Right cardiac atrium (tissue), 5 donors: ENCODE measurements at places on chromosomes 3 and 15. TPM values are rescaled to one million over a fixed set of nuclear protein-coding genes. Genes with fewer than 3 reads are reported as not detected.

The ADGRG7 gene
- not detected for total RNA-seq

The CHST13 gene
- total RNA-seq = not detected

The ATP13A5 gene
- total RNA-seq = not detected

The CLDN18 gene
- total RNA-seq = 1.2 TPM

The KCNAB1 gene
- total RNA-seq = 2.3 TPM

The TMOD2 gene
- total RNA-seq = 17.8 TPM

The DUT gene
- 92.1 TPM for total RNA-seq

The PCSK6 gene
- 13.4 TPM for total RNA-seq

- DNase-seq = no peak
These were observed 40.3 kb downstream of the ZBTB38 start for GRCh38 chr3:141408596-141408995.

- DNase-seq = peak; percentile 78
These were observed 140.0 kb upstream of the MEF2A start for GRCh38 chr15:99425657-99426301.

DNA sequence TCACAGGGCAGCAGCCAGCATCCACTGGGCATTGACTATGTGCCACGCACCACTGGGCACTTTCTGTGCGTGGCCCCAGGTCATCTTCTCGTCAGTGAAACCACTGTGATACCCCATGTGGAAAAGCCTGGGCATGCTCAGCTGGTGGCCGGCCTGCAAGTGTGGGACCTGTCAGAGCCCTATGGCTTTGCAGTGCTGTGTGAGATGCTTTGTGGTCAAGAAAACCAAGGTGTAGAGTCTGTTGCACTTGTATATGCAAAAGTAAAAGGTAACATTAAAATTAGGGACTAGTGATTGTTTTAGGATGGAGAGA lies 69.5 kb downstream of the PGPEP1L start:
- DNase-seq = no peak

GRCh38 chr3:7615043-7615442 lies 754.1 kb downstream of the GRM7 start:
- DNase-seq = no peak

DNA sequence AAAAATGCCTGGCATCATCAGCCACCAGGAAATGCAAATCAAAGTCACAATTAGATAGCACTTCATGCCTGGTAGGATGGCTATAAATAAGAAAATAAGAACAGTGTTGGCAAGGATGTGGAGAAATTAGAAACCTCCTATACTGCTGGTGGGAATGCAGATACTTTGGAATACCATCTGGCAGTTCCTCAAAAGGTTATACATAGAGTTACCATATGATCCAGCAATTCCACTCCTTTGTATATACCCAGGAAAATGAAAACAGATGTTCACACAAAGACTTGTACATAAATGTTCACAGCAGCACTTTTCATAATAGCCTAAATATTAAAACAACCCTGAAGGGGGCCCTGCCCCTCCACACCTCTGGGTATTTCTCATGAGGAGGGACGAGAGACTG lies 13.7 kb downstream of the ACSBG1 start:
- DNase-seq = no peak

DNA sequence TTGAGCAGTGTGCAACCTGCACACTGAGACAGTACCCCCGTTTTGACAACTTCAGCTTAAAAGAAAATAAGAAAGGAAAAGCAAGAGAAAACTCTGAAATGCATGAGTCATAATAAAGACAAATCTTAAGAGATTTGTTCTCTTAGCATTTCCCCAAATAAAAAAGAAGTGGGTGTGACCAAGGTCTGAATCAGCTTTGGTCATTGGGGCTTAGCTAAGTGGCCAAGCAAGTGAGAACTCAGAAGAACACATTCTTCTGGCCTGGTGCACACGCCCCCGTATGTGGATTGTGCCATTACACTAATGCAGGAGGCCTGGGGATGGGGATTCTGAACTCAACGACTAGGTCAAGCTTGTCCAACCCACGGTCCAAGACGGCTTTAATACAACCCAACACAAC lies 56.9 kb upstream of the PDZRN3 start:
- DNase-seq = no peak

DNA sequence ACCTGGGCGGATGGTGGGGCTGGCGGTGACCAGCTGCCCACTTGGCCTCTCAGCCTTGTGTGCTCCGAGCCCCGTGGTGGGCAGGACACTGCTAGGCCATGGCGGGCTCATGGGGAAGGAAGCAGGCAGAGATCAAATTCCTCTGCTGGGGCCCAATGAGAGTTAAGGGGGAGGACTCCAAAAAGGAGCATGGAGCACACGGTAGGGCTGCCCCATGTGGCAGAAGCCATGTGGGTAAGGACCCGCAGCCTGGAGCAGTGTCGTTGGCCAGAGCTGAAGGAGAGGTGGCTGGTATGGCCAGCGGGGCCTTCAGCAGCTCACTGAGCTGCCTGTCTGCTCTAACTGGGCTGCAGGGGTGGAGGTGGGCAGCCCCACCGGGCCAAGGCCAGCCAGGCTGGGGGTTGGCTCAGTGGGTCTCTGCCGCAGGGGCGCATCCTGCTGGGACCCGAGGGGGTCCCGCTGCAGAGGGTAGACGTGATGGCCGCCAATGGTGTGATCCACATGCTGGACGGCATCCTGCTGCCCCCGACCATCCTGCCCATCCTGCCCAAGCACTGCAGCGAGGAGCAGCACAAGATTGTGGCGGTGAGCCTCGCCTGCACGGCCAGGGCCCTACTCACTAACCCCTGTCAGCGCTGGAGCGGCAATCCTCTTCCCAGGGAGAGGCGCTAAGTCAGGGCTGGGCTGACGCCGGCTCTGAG lies 11.3 kb downstream of the STAB1 start:
- DNase-seq = no peak

- DNase-seq = no peak
These were observed 33.2 kb downstream of the HOMER2 start for GRCh38 chr15:82919231-82919886.

DNA sequence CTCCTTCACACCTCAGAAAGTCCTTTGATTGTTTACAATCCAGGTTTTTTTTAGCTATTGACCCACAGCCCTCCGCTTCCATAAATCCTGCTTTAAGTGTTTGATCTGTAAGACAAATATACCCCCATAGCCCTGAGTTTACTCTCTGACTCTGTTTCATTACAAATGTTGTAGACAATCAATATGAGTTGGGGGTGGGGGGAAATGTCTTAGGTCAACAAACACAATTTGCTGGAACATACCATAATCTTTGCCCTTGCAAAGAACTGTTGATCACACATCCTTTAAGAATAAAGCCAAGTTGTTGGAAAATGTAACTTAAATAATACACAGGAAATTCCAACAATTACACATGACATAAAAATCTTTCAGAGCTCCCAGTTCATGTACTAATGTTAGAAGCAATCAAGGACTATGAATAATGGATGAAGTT lies 301.8 kb upstream of the SEMA6D start:
- no peak for DNase-seq

DNA sequence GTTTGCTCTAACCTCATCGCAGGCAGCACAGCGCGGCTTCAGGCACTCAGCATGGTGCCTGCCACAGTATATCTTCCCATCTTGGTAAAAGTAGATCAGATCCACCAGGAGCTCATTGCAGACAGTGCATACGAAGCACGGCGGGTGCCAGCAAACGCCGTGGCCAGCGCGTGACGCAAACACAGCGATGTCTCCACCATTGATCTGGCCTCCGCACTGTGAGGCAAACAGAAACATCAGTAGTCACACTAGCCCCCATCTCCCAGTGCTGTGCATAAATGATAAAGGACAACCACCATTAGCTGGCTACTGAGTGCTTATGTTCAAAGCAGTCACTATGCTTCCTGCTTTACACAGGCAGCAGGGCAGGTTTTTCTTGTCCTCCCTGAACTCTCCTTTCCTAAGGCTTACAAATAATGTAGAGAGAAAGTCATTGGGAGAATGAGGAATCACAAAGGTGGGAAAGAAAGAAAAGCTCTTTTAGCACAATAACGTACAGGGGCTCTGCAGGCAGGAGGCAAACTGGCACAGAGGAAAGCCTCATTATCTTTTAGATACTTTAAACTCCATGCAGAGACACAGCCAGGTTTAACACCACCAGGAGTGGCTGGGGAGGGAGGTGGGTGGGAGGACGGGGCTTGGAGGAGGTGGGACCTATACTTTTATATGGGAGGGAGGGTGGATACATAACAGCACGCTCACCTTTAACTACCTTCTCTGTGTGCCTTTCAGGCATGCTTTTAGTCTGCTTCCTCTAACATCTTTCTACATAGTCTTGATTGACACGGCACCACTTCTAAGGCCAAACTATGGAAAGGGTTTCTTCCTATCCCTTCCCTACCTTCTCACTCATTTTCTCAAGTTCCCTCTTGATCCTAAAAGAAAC lies 67.9 kb downstream of the PRICKLE2 start:
- no peak for DNase-seq

GRCh38 chr15:74750751-74751150 lies 2.1 kb downstream of the CYP1A2 start:
- DNase-seq = no peak

- DNase-seq = no peak
These were observed 7.9 kb downstream of the RPL14 start for GRCh38 chr3:40465111-40465407.

DNA sequence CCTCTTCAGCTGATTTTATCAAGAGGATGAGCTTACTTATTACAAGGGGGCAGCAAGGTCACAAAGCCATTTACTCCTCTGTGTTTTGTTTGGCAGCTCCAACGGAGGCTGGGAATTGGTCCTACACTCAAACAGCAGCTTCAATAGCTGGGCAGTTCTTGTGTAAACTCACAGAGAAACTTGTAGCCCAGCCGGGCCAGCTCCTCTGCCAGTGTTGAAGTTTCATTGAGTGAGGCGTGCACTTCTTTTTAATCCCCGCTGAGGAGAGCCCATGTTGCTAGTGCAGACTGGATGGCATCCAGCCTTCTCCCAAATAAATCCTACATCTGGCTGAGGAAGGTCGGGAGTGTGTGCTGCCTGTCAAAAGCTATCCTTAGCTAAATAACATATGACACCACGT lies 59.5 kb downstream of the BFSP2 start:
- peak; percentile 86 for DNase-seq

GRCh38 chr15:68469162-68470048 lies 37.4 kb upstream of the ITGA11 start:
- no peak for DNase-seq

GRCh38 chr3:124467980-124468902 lies 262.0 kb upstream of the UMPS start:
- peak; percentile 27 for DNase-seq

DNA sequence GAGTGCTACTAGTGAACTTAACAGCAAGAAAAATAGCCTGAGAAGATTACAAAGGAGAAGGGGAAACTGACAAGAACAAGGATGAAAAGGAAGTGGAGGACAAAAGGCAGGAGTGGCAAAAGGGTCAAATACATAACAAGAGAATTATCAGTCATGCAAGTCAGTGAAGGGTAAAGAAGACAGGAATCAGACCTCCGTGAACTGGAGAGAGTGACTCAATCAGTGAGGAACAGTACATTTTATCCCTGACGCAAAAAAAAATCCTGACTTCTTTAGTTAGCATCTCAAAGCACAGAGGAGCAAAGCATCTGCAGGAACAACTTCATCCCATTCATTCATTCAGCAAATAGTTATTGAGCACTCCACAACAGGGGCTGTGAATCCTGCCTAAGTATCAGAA lies 97.8 kb downstream of the SST start:
- DNase-seq = no peak

GRCh38 chr3:120064641-120065040 lies 29.6 kb downstream of the GSK3B start:
- no peak for DNase-seq

- DNase-seq = no peak
These were observed 223.9 kb downstream of the NR1D2 start for GRCh38 chr3:24168977-24169376.

DNA sequence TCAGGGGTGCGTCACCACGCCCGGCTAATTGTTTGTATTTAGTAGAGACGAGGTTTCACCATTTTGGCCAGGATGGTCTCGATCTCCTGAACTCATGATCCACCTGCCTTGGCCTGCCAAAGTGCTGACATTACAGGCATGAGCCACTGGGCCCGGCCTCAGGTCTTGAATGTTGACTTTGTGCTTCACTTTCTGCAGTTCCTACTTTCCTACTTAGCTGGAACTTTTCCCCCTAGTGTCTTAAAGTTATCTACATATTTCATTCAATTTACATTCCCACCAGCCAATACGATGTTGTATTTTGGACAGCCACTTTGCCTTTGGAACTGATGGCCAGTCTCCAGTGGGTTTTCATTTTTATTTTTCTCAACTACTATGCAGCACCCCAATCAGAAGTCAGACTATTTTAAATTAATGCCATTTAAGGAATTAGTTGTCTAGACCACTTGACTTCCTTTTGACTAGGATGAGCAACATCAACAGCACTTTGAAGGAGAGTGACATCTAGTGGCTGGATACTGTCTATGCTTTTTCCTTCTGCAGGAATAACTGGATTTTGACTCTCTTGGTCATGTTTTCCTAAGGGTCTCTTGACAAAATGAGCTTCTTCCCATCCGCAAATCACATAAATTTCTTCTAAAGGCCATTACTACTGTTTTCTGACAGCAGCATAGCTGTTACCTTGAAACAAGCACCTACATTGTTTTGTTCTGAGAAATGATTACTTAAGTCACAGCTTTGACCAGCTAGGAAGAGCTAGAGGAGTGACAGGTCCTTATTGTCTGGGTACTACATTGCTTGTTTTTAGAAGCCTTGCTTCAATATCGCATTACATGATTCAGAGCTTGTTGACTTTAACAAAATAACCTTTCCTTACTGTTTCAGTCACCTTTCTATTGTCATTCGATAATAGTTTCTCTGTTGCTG lies 140.2 kb downstream of the ITPR1 start:
- no peak for DNase-seq

GRCh38 chr15:100372739-100373119 lies 31.0 kb upstream of the ADAMTS17 start:
- DNase-seq = peak; percentile 45

DNA sequence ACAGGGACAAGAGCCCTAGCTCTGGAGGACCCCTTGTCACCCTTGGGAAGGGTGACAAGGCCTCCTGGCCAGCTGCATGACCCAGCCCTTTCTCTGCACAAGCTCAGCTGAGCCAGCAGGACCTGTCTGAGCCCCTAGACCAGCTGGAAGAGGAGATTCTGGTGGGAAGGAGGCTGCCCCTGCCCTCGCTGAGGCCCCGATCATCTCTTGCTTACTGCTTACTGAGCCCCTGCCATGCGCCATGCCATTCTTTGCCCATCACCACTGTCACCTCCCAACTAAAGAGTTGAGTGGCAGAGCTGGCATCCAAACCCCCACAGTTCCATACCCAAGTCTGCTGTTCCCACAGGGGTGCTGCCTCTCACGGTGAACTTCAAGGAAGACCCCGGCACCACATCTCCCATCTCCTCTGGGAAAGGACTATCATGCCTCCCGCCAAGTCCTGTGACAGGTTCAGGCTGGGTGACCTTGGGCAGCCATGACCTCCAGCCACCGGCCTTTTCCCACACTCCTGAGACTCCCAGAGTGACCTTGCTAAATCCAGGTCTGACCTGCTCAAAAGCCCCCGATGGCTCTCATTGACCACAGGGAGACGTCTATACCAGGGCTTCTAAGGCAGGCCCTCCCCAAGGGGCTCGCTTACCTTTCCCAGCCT lies 34.0 kb downstream of the ACSBG1 start:
- DNase-seq = no peak

DNA sequence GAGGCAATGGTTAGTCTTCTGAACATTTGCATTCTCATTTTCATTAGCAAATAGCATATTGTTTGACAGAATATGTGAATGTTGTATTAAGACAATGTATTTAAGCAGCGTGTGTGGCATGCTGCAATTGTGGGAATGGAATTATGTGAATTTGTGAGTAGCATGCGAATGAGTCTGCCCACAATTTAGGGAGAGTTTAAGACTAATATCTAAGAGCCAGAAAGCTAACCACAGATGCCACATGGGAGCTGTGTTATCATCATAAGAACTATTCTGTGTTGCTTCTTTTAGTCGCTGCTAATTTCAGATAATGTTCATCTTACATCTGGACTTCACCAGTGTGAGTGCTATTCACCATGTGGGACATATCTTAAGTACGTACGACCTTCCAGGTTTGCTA lies 494.5 kb downstream of the RBMS3 start:
- no peak for DNase-seq
